Hematopoietic multipotent progenitor cell treated with erythropoietin and hydrocortisone succinate and interleukin-3 and kit ligand, for 17 days (in vitro differentiated cells): ENCODE measurements at places on chromosomes 11 and 22.

DNA sequence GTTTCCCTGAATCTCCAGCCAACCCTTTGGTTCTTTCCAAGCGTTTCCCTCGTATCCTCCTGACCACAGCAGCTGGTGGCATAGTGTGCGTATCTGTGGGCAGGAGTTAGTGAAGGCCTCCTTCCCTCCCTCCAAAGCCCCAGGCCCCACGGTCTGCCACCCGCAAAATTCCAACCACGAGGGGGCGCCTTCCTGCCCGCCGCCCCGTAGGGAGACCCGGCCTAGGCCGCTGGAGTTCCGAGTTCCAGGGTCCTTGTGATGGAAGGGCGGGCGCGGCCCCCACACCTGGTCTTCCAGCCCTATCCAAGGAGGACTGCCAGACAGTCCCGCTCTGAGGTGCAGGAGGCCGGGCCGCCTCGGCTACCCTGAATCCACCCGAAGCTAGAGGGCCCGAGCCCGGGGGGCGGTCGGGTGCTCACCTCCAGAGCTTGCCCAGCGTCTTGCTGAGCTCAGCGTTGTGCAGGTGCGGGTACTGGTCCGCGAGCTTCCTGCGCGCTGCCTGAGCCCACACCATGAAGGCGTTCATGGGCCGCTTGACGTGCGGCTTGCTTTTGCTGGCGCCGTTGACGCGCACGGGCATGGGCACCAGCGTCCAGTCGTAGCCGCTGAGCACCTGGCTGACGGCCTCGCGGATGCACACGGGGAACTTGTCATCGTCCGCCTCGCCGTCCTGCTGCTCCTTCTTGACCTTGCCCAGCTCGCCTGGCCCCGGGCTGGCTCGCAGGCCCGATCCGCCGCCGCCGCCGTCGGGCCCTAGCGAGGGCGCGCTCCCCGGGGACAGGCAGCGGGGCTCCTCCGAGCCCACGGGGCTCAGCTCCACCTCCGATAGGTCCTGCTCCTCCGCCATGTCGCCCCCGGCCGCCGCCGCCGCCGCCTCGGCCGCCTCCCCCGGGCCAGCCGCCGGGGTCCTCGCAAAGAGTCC is 1.2 kb downstream of the SOX10 start:
- DNase-seq = no peak

DNA sequence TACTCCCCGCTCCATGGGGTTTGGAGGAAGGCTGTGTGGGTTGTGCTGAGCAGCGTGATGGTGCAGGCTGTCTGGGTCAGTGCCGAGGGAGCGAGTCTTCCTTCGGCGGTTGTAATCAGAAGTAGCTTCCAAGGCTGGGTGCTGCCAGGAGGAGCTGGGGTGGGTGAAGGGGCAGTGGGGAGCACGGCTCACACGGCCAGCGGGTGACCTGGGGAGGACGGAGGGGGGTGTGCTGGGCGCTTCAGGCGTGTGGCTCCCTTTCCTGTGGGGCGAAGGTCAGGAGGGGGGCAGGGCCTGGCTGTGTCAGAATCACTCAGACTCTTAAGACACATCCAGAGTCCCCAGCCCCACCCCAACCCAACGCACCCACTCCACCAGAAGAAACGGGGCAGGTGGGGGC is 60.2 kb downstream of the LRP5 start:
- DNase-seq = no peak

- peak; percentile 29 for DNase-seq
Measured at GRCh38 chr22:28594797-28595462, 84.7 kb downstream of the TTC28 start.

- DNase-seq = no peak
Measured at GRCh38 chr22:24706054-24706453, 68.5 kb downstream of the PIWIL3 start.

DNA sequence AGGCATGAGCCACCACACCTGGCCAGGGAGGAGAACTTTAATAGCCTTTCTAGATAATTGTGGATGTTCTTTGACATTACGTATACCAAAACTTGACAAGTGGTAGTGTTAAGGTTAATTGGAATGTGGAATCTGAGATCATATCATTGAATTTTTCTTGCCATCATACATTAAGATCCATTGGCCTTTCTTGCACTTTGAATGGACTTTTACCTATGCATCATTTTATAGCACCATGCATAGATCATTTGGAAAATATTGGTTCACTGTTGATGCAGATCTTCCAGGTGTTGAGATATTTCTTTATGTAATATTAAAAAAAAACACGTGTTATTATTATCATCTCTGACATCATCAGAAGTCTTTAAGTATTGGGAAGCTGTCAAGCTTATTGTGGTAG is 36.5 kb downstream of the ACER3 start:
- no peak for DNase-seq

DNA sequence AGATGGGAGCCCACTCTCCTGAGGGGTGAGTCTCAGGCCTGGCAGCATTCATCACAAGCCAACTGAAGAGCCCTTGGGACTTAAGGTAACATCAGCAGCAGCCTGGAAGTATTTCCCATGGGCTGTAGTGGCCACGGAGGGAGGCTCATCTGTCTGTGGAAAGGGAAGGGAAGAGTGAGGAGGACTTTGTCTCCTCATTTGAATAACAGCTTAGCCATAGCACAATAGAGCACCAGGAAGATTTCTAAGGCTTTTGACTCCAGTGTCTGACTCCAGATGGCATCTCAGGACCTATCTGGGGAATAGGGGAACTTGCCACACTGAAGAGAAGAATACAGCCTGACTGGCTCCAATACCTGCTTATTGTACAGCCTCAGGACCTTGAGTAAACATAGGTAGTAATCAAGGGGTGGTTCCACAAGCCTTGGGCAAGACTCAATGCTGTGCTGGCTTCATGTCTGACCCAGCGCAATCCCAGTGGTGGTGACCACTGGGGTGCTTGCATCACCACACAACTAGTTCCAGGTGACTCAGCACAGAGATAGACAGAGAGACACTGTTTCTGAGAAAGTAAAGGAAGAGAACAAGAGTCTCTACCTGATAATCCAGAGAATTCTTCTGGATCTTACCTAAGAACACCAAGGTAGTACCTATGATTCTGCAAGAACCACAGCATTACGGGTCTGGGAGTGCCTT is 510.5 kb upstream of the CCDC179 start:
- no peak for DNase-seq

GRCh38 chr11:20873054-20873453 is 203.7 kb downstream of the NELL1 start:
- no peak for DNase-seq

DNA sequence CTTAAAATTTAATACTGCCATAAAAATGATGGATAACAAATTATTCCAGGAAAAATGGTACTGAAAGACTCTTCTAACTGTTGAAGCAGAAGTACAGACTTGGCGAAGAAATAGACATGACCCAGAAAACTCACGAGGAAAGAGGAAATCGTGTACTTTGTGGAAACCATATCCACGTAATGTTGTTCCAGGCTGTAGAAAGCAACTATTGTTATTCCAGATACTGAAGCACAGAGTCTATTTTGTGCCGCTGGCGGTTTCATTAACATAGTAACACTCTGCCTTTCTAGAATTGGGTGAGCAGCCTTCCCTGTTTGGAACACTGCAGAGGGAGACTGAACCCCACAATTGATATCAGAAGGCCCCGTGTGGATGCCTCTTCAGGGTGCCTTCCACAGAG is 310.6 kb downstream of the TBC1D22A start:
- DNase-seq = no peak

GRCh38 chr11:134139873-134140331 is 71.0 kb downstream of the JAM3 start:
- no peak for DNase-seq

DNA sequence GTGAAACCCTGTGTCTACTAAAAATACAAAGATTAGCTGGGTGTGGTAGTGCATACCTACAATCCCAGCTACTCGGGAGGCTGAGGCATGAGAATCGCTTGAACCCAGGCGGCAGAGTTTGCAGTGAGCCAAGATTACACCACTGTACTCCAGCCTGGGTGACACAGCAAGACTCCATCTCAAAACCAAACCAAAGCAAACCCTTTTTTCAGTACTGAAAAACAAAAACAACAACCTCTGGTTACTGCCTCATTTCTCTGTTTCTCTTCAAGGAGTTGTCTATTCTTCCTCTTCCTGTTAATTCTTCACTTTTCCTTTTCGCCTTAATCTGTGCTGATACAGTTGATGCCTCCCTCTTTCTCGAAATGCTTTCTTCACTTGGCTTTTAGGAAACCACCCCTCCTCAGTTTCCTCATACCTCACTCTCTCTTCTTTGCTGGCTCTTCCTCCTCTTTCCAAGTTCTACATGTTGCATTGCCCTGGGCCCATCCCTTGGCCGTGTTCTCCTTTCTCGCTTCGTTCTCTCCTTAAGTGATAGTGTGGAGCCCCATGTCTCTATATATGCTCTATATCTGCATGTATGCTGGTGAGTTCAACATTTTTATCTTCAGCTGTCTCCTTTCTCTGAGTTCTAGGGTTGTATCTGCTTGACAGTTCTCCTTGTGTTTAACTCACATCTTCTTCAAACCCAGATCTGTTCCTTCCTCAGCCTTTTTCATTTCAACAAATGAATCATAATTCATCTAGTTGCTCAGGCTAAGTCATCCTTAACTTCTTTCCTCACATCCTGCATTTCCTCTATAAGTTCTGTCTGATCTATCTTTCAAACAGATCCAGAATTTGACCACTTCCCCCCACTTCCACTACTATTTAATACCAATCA is 37.1 kb downstream of the NUCB2 start:
- no peak for DNase-seq

DNA sequence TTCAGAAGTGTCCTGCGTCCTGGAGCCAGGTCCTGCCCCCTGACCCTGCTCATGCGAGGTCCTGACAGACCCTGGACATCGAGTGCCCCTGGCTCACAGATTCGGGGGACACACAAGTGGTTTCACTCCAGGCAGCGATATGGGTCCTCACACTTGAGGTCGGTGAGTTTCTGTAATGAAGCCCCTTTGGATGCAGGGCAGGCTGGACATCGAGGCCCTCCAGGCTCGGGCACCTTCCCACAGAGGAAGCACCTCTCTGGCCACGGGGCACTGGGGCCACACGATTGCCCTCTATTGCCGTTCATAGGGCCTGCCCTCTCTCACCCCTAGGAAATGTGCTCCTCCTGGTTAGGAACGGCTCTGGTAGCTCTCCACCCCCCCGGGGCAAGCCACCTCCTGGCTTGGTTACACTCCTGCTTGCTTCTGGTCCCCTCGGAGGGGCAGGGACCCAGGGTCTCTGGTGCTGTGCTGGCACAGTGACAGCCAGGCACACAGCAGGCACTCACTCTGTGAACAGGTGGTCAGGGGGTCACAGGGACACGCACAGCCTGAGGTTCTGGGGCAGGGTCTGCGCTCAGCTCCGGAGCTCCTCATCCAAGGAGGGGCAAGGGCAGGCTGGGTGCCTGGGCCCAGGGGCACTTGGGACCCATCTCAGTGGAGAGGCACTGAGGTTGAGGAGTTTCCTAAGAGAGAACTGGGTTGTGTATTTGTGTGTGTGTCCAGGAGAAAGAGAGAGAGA is 907.7 kb downstream of the BRD1 start:
- DNase-seq = no peak

DNA sequence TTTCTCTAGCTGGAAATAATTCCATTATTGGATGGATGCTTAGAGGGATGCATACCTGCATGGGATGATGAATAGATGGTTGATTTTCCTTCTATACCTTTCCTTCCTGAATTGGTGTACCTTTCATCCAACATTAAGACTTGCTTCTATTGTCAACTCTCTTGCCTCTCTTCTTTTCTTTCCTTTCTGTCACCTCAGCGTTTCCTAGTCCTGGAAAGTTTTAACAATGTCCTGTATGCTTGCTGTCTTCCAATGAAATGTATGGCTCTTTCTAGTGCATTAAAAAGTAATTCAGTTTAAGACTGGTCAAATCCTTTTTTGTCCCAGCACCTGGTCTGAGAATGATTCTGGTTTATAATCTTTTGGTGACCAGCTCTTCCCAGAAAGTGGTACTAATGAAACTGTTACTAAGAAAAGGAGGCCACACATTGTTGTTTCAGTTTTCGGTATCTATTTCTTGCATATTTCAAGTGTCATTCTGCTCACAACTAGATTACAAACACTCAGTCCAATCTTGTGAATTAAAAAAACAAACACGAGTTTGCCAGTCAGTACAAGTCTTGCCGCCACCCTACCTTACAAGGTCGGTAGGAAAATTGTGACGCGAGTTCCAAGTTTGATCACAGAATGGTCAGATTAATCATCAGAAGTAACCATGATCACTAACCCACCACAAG is 8.0 kb downstream of the POU2AF1 start:
- DNase-seq = no peak

- DNase-seq = no peak
Measured at GRCh38 chr11:119700536-119701346, 28.3 kb downstream of the NECTIN1 start.

DNA sequence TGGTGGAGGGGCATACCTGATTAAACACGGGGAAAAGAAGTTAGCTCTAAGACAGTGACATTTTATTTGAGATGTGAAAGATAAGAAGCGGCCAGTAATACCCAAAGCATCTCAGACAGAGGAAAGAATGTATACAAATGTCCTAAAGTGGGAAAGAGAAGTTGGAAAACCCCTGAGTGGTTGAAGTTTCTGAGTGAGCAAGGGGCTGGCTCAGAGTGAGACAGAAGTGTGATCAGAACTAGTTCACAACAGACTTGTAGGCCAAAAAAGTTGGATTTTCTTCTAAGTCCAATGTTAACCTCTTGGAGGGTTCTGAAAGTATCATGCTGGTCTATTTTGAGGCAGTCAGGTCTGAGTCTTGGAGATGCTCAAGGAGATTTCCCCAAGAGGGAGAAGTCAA is 608.7 kb downstream of the SOX6 start:
- DNase-seq = no peak

GRCh38 chr11:101428918-101429317 is 154.9 kb downstream of the TRPC6 start:
- no peak for DNase-seq

DNA sequence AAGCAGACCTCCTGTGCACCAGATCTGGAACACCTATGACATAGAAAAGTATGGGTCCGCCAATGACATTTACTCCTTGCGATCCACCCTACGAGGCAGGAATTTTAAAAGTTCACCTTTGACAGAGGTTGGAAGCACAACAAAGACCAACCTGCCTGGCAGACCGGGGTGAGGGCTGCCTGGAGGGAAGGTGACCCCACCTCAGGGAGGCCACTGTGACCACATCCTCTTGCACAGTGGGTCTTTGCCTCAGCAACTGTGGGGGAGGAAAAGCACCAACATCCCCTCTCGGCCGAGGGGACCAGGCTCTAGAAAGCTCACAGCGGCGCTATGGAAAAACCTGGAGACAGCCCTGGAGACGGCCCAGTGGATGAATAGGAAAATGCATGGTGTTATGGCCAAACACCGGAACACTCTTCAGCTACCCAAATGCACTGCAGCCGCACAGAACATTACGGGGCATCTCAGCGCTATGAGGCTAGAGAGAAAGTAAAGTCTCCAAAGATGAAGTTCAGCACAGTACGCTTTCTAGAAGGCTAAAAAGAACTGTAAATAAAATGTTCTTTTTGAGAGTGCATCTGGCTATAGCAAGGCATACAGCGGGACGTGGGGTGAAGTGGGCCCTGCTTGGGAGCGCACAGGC is 1.8 kb upstream of the SHISAL1 start:
- no peak for DNase-seq

- no peak for DNase-seq
Measured at GRCh38 chr11:15893080-15893492, 463.3 kb downstream of the SOX6 start.
